ENCODE measurements at places on chromosomes 13 and 19.

DNA sequence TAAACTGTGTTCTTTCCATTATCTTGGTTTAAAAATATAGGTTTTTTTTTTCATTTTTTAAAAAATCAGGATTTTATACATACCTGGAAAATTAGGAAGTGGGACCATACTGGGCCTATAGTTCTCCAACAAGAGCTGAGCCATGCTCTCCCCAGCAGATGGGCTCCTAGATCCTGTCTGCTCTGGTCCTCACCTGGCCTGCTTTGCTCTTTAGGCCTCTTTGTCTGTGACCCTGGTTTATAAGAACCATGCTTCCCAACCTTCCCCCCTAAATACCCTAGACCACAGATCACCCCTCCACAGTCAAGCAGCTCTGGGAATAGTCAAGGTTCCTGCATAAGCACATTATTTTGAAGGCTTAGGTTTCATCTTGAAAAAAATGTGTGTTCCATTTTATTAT, 185.0 kb upstream of the TSHZ3 start:
- no peak for DNase-seq

- DNase-seq, result no peak
Measured at GRCh38 chr19:10654610-10655456, 687 bp downstream of the ILF3 start.

- DNase-seq, result no peak
Measured at GRCh38 chr19:53696951-53697350, 65.2 kb downstream of the DPRX start.

GRCh38 chr19:42424712-42425131, 2.5 kb downstream of the LIPE start:
- DNase-seq, result no peak

- no peak for DNase-seq
Measured at GRCh38 chr19:17398902-17399527, 5.0 kb upstream of the CCDC194 start.
